ENCODE measurements at places on chromosomes 3 and 15. TPM values are rescaled to one million over a fixed set of nuclear protein-coding genes. Genes with fewer than 3 reads are reported as not detected.

Gene NSUN3
- 13.6 TPM for total RNA-seq

Gene ALDH1A3
- 54.7 TPM for total RNA-seq

Gene DNAJC19
- 31.0 TPM for total RNA-seq

Gene GPR15
- total RNA-seq, result not detected

Gene LYSMD2
- total RNA-seq, result 10.0 TPM

Gene ATP13A5
- total RNA-seq, result not detected

Gene DGKG
- 6.3 TPM for total RNA-seq

Gene CTXN2
- not detected for total RNA-seq

Gene ACAD11
- total RNA-seq, result 68.4 TPM

Gene CHST13
- not detected for total RNA-seq

Gene TRANK1
- 7.7 TPM for total RNA-seq

Gene ZNF662
- total RNA-seq, result 1.9 TPM

Gene IL5RA
- not detected for total RNA-seq

Gene EFHB
- total RNA-seq, result 0.11 TPM

Gene GUCA1C
- total RNA-seq, result not detected

Gene ANO10
- total RNA-seq, result 90.9 TPM

Gene KIF15
- 7.4 TPM for total RNA-seq

Gene FAM174B
- total RNA-seq, result 1.00 TPM

Gene HHLA2
- total RNA-seq, result not detected

Gene KPNA4
- 36.6 TPM for total RNA-seq
